ENCODE measurements at places on chromosomes 2 and 18.

DNA sequence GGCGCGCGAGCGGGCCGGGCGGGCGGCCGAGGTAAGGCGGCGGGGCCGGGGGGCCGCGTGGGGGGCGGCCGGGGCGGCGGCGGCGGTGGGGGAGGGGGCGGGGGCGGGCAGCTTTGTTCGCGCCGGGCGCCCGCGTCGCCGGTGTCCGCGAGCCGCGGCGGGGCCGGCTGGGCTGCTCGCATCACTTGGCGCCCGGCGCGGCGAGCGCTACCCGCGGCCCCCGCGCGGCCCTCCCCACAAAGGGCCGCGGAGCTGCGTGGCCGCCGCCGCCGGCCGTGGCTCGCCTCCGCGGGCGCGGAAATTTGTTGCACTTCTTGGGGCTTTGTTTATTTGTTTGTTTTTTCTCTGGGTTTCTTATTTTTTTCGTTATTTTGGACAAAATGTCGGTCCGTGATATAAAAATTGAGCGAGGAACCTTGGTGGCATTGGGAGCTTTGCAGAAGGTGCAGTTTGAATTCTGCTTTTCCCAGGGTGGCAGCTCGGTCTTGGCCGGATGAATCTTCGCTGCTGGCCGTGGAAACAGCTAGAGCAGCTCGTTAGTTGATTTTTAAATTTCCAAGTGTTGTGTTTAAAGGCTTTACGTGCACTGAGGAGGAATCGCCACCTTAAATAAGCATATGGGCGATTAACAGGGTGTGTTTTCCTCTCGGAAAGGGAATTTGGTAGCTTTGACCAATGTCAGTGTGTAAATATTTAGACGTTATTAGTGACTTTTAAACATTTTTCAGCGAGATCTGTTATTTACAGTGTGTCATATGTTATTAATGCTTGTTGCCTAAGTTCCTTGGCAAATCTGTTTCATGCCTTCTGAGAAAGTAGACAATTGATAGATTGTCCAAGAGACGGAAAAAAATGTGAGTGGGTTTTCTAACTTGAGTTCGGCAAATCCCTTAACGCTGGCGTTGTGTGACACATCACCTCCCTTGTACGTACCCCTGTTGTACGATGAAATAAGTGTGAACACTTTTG lies 822 bp downstream of the UBE2E3 start:
- peak; percentile 35 for DNase-seq

GRCh38 chr2:203261326-203262159 lies 22.7 kb downstream of the CYP20A1 start:
- DNase-seq: no peak

DNA sequence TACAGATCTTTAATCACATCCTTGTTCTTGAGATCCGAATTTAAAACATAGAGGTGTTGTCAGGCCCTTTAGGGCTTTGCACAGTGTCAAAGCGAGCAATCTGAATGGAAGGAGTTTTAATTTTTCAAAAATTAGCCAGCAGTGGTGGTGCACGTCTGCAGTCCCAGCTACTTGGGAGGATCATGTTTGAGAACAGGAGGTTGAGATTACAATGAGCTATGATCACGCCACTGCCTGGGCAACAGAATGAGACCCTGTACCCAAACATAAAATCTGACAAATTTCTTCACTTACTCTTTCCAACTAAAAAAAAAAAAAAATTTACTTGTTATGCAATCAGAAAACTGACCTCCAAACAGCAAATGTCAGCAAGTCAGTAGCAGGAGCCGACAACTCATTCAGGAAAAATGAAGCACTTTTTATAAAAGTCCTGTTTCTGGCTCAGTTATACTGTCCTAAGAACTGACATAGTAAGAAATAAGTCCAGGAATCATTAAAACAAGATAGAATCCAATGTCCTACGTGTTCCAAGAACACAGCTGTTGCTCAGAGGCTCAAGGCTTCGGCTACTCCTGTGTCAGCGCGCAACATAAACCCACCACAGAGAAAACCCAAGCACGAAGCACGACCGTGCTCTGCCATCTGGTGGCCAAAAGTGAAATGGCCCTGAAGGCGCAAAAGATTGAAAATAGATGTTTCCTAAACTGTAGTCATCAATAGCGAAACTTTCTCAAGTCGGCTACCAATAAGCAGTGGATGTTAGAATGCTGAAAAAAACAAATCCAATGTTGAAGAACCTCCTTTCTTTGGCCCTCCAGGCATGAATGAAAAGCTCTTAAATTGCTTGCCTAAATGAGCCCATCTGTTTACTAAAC lies 138.1 kb downstream of the INO80D start:
- peak; percentile 54 for DNase-seq

DNA sequence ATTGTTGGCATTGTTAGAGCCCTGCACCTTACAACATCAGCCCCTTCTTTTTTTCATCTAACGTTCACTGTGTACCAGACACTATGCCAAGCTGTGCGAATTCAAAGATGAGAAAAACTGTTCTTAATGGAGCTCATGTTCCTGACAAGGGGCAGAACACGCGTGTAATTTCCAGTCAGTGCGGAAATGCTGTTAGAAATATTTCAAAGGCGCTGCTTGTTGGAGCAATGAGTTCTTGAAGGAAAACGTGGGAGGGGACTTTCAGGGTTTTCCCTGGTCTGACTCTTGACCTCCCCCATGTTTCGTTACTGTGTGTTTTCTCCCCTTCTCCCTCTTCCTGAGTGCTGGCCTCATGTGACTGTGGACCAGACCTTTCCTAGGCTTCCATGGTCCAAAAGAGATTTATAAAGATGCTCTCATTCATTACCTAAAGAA lies 1.5 kb downstream of the MTHFD2 start:
- DNase-seq: peak; percentile 3

DNA sequence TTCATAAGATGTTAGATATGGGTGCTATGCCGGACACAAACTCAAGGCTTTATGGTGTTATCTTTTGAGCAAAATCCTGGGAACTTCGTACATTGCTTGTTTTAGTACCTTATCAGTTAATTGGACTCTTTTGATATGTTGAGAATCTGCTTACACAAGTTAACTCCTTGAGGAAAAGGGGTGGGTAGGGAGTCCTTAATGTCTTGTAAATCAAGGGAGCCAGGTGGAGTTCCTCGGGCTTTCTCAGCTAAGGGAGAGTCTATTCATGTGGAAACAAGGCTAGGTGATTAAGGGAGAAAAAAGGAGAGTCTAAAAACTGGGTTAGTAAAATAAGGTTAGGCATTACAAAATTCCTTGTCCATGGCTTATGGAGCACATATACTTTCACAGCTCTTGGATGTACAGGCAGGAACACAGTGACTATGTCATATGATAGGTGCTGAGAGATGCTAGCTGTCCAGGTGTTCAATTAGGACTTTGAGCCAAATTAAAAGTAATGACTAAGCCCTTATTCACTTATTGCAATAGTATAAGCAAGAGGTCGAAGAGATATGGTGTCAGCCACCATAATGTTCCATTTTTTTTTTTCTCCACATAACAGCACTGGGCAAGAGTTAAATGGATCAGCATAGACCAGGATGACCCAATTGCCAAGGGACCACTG lies 59.5 kb upstream of the DYNAP start:
- DNase-seq: no peak

- no peak for DNase-seq
Measured at GRCh38 chr2:223969856-223970255, 12.6 kb downstream of the MRPL44 start.

GRCh38 chr2:20223407-20224163 lies 1.3 kb downstream of the SDC1 start:
- peak; percentile 79 for DNase-seq

DNA sequence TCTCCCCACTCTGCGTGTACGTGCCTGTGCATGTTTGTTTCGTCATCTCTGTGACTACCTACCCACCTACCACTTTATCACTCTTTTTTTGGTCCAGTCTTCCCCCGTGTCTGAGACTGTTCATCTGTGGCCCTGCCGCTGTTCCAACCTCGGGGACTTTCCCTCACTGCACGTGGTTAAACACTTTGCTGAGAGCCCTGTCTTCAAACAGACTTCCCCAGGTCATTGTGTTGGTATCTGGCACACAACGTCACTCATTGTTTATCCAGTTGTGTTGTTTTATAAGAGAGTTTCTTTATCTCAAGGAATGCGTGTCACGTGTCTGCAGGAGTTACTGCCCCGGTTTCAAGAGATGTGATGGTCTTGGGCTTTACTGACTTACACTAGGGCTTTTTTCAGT lies 262.0 kb upstream of the RASGRP3 start:
- DNase-seq: peak; percentile 61

- DNase-seq: no peak
Measured at GRCh38 chr2:226934546-226935201, 98.8 kb downstream of the RHBDD1 start.

DNA sequence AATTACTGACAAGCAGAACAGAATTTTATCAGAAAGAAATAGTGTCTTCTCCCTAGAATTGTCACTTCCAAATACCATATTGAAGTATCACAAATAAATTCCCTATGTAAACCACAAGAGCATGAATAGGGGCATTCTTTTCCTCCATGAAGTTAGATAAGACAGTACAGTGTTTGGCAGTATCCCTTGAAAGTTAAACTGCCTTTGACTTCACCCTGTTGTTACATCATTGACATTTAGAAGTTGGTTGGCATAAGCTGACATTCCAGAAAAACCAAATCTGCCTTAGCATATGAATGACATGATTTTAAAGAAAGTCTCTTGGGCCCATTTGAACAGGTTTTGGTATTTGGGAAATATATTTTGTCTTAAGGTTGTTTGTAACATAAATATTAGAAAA lies 50.2 kb upstream of the OSR1 start:
- no peak for DNase-seq

- DNase-seq: no peak
Measured at GRCh38 chr18:53689886-53690285, 534.6 kb downstream of the MBD2 start.

GRCh38 chr18:31039426-31039825 lies 3.1 kb downstream of the DSC3 start:
- DNase-seq: no peak

DNA sequence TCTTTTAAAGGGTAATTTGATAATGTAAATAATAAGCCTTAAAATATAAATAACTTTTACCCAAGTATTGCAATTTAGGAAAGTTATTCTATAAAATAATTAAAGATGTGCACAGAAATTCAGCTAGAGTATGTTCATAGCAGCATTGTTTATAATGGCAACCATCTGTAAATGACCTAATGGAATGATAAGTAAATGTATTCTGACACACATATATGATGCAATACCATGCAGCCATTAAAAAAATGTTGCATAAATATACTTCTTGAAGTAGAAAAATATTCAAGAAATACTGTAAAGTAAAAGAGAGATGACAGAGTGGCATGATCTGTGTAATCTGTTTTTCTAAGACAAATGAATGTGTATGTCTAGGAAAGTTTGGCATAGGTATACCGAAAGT lies 545.7 kb downstream of the ZEB2 start:
- no peak for DNase-seq

DNA sequence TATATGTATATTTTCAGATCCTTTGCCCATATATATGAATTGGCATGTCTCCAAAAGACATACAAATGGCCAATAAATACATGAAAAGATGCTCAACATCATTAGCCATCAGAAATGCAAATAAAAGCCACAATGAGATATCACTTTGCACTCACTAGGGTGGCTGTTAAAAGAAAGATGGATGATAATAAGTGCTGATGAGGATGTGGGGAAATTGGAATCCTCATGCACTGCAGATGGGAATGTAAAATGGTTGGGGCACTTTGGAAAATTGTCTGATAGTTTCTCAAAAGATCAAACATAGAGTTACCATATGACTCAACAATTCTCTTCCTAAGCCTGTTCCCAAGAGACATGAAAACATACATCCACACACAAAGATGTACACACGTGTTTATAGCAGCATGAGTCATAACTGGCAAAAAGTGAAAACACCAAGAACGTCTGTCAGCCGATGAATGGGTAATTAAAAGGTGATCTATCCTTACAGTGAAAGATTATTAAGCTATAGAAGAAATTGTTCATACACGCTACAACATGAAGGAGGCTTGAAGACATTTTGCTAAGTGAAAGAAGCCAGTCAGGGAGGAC lies 19.7 kb downstream of the NGEF start:
- DNase-seq: no peak

DNA sequence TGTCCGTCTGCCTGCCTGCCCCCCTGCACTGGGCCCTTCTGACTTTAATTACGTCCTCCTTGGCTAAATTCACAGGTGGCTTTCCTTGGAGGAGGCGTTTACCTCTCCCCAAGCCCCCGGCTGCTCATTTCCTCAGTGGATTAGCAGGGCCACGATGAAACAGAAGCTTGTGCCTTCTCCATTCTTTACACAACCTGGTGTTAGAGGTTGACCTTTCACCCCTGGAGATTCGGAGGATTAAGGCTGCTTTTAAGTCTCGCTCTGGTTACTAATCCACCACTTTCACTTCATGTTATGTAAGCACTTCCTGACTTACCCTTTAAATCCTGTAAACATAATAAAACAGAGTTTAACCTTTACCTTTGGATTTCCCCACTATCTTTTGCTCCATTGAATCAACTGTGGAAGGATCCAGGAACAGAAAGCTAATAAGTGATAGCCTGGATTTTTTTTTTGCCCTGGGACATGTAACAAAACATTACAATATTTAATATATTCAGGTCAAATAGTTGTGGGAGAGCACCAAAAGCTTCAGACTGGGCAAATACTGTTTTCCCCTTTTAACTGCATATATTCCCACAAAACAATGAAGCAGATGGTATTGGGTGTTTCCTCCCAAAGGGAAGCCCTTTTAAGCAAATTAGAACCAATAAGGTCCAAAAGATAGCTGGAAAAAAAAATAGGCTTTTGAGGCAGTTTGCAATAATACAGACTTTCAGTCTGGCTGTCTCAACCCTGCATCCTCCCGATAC lies 370.2 kb downstream of the EN1 start:
- no peak for DNase-seq

DNA sequence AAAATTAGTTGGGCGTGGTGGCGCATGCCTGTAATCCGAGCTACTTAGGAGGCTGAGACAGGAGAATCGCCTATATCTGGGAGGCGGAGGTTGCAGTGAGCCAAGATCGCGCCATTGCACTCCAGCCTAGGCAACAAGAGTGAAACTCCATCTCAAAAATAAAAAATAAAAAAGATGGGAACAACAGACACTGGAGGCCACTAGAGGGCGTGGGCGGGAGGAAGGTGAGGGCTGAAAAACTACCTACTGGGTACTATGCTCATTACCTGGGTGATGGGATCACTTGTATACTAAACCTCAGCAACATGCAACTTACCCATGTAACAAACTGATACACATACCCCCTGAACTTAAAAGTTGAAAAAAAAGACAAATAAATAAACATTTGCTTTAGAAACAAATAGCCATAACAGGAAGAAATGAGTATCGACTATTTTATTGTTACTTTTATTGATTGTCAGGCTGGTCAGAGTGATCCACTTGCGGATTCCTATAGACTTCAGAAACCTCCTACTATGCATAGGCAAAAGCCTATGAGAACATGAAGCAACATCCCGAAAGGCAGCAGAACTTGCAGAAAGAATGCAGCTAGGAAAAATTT lies 61.0 kb downstream of the TMEM163 start:
- peak; percentile 17 for DNase-seq

- no peak for DNase-seq
Measured at GRCh38 chr18:54843314-54843713, 15.0 kb downstream of the RAB27B start.

Measured in Daoy (cell line).